Liver (tissue), 10 donors: ENCODE measurements at places on chromosomes 11 and 22. TPM values are rescaled to one million over a fixed set of nuclear protein-coding genes. Genes with fewer than 3 reads are reported as not detected.

DNA sequence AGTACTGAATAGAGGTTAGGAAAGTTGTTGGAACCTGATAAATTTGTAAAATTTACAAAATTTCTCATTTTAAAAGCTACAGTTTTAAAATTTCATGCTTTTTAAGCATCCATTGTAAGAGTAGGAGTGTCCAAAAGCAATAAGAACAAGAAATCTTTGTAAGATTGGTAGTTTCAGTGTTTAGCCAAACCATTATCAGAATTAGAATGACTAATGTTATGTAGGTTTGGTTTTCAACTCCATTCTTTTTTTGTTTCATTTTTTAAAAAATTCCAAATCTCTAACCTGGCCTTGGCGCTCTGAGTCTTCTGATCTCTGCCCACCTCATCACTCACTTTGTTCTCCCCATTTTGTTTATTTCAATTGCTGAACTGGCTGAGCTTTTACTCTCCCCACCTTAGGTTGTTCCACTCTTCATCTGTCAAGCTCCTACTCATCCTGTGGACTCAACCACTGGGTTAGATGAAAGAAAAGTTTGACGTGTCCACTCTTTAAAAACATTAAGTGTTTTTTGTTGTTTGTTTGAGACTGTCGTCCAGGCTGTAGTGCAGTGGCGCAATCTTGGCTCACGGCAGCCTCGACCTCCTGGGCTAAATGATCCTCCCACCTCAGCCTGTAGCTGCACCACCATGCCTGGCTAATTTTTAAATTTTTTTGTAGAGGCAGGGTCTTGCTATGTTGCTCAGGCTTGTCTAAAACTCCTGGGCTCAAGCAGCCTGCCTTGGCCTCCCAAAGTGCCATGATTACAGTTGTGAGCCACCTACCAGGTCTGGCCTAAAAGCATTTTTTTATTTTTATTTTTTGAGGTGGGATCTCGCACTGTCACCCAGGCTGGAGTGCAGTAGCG, 14.0 kb downstream of the EP300 start:
- H3K27me3 ChIP-seq: no peaks in the 10 kb centered on the region
- peaks cover 17% of the 10 kb centered on the region for H3K4me1 ChIP-seq
- no peak for DNase-seq
- no peak overlapping the region for H3K4me3 ChIP-seq

Gene ANO3
- total RNA-seq: under 0.01 TPM

Gene SLC35E4
- 1.2 TPM for total RNA-seq

Gene CEP126
- total RNA-seq: 0.25 TPM

- DNase-seq: no peak
- H3K4me3 ChIP-seq: no peak overlapping the region
- peaks cover 2% of the 10 kb centered on the region for H3K4me1 ChIP-seq
- no peaks in the 10 kb centered on the region for H3K36me3 ChIP-seq
- H3K27ac ChIP-seq: no peak overlapping the region
Measured at GRCh38 chr22:44329179-44329796, 16.5 kb upstream of the SHISAL1 start.

DNA sequence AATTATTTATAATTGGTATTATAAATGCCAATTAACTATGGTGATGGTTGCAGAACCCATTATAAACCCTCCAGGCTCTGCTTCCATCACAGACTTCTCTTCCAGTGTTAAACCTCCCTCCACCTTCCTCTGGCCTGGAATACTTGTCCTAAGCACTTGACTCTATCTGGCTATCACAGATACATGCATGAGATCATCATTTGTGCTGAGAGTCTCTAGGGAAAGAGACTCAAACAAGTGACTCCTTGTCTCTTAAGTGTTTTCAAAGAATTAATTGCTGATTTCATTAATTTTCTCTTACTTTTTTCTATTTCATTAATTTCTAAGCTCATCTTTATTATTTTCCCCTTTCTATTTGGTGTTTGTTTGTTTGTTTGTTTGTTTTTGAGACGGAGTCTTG, 29.1 kb downstream of the RTL6 start:
- no peaks in the 10 kb centered on the region for H3K36me3 ChIP-seq
- H3K27ac ChIP-seq: no peak overlapping the region
- no peaks in the 10 kb centered on the region for H3K4me1 ChIP-seq
- H3K27me3 ChIP-seq: no peaks in the 10 kb centered on the region
- no peak for DNase-seq

DNA sequence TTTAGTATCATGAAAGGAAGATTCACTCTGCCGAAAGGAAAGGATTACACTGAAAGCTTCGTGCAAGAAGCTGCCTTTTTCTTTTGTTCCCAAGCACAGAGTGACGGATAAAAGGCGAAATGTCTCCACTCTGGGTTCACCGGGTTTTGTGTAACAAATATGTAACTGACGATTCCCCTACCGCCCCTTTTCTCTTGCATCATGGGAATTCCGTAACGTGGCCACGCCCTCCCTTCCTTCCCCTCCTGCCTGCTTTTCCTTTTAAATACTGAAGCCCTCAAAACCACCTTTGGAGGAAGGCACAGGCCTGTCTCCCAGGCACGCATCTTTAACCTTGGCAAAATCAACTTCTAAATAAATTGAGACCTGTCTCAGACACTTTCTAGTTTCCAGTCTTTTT, 16.4 kb upstream of the TESMIN start:
- H3K27me3 ChIP-seq: no peaks in the 10 kb centered on the region
- H3K27ac ChIP-seq: no peak overlapping the region
- no peaks in the 10 kb centered on the region for H3K4me1 ChIP-seq

- DNase-seq: no peak
- H3K36me3 ChIP-seq: no peaks in the 10 kb centered on the region
- H3K4me1 ChIP-seq: peaks cover 10% of the 10 kb centered on the region
- no peak overlapping the region for H3K4me3 ChIP-seq
Measured at GRCh38 chr11:11618973-11619435, 2.8 kb downstream of the GALNT18 start.

Gene APOBEC3H
- not detected for total RNA-seq
